CD4-positive, alpha-beta memory T cell (primary cell): ENCODE measurements at places on chromosomes 11 and 22.

- no peak for DNase-seq
Measured at GRCh38 chr22:39233710-39234471, 10.9 kb downstream of the PDGFB start.

- DNase-seq: no peak
Measured at GRCh38 chr11:20457934-20458680, 70.6 kb downstream of the PRMT3 start.

DNA sequence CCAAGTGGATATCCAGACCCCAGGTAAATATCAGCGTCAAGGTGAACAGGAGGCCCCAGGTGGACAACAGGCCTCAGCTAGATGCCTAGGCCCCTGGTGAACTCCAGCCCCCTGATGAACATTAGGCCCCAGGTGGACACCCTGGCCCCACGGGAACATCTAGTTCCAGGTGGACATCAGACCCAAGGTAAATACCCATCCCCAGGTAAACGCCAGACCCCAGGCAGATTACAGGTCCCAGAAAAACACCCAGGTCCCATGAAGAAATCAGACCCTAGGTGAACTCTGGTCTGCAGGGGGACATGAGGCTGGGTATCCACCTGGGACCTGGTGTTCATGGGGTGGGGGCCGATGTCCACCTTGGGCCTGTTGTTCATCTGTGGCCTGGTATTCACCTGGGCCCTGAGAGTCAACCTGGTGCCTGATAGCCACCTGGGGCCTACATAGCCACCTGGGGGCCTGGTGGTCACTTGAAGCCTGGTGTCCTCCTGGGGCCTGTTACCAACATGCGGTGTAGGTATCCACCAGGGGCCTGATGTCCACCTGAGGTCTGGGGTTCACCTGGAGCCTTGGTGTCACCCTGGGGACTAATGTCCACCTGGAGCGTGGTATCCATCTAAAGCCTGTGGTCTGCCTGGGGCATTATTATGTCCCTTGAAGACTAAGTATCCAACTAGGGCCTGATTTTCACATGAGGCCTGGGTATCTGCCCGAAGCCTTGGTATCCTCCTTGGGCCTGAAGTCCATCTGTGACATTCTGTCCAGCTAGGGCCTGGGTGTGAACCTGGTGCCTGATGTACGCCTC is 56.8 kb upstream of the SEPTIN5 start:
- no peak for DNase-seq

- no peak for DNase-seq
Measured at GRCh38 chr22:23547818-23548500, 32.1 kb downstream of the IGLL1 start.

DNA sequence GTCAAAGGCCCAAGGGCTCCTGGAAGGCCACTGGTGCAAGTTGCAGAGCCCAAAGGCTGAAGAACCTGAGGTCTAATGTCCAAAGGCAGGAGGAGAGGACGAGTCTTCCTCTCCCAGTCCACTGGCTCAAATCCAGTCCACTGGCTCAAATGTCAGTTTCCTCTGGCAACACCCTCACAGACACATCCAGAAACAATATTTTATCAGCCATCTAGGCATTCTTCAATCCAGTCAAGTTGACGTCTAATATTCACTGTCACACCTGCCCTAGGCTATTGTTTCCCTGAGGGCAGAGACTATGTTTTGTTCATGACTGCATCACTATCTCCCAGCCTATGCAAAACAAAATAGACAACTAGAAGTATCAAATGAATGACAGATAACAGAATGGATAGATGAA is 148.1 kb downstream of the SPON1 start:
- no peak for DNase-seq

DNA sequence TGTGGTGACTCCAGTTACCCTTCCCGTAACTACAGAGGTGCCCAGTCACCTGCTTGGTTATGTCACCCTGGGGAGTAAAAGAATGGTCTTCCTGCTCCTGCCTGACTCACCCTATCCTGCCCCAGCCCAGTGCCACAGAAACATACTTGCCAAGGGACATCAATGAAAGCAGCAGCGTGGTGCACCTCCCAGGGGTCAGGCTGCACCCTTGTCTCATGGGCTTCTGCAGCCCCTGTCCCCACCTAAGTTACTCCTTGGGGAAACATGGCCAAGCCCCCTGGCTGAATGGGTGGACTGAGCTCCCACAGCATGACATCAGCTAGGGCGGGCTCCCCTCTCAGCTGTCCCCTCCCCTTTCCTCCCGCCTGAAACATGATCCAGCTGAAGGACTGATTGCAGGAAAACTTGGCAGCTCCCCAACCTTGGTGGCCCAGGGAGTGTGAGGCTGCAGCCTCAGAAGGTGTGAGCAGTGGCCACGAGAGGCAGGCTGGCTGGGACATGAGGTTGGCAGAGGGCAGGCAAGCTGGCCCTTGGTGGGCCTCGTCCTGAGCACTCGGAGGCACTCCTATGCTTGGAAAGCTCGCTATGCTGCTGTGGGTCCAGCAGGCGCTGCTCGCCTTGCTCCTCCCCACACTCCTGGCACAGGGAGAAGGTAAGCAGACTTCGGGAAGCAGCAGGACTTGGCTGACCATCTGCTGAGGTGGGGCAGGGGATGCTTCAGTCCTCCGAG is at the start of gene HTR3A:
HTR3A (plus strand) TSS at position 368 of the 730 bp plus-strand sequence; CDS start at position 586, 218 bp downstream.
- DNase-seq: no peak

DNA sequence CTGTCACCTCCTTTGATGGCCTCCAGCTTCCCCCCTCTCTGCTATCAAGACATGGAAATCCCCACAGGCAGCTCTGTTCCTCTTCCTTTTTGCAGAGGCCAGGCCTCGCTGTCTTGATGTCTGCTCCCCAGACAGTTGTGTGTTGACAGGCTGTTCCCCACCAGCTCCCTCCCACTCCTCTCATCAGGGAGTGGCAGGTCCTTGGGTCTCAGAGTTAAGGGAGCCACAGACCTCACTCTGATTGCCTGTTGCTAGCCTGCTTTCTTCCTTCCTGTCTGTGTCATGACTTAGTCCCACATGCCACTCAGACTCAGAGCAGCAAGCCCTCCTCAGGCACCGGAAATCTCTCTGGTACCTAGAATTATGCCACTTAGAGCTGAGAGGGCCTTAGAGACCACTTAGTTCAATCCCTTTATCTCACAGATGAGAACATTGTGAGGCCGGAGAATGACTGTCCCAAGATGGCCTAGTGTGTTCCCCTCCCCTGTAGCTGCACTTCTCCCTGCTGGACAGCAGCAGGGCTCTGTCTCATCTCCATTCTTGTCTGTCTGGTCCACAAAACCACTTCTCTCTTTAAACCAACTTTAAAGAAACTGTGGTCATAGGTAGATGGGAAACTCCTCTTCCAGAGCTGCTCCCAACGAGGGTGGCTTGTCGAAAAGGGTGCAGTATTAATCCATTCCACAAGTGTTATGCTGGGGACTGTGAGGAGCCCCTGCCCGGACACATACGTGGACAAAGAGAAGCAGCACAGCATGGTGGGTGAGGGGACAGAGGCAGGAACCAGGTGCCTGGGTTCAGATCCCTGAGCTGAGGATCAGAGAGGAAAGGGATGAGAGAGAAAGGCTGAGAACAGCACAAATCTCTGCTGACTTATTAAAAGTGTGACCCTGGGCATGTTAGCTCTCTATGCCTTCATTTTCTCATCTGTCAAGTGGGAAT is 4.2 kb downstream of the AMPD3 start:
- DNase-seq: peak; percentile 66

- no peak for DNase-seq
Measured at GRCh38 chr11:20138707-20139106, 21.6 kb downstream of the DBX1 start.

GRCh38 chr11:76861490-76861953 is 804 bp downstream of the ACER3 start:
- no peak for DNase-seq

DNA sequence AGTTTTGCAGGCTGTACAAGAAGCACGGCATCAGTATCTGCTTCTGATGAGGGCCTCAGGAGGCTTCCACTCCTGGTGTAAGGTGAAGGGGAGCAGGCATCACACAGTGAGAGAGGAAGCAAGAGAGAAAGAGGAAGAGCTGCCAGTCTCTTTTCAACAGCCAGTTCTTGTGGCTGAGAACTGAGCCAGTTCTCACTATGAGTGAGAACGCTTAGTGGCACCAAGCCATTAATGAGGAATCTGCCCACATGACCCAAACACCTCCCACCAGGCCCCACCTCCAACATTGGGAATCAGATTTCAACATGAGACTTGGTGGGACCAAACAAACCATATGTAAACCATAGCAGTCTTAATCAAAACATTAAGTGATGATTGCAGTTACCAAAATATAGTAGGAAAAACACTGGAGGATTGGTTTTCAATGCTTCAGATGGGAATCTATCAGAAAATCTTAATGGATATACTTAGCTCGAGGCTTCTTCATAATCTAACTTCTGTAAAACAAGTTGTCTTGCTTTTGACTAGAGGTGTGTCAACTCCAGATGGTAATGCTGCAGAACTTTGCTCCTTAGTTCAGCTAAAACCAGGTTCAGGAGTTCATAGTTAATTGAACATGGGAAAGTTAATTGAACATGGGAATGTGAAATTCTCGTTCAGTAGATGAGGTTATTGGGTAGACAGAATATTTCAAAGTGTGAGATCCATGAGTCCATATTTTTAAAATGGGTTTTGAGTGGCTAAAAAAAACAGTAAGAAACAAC is 12.2 kb downstream of the FAR1 start:
- DNase-seq: no peak

DNA sequence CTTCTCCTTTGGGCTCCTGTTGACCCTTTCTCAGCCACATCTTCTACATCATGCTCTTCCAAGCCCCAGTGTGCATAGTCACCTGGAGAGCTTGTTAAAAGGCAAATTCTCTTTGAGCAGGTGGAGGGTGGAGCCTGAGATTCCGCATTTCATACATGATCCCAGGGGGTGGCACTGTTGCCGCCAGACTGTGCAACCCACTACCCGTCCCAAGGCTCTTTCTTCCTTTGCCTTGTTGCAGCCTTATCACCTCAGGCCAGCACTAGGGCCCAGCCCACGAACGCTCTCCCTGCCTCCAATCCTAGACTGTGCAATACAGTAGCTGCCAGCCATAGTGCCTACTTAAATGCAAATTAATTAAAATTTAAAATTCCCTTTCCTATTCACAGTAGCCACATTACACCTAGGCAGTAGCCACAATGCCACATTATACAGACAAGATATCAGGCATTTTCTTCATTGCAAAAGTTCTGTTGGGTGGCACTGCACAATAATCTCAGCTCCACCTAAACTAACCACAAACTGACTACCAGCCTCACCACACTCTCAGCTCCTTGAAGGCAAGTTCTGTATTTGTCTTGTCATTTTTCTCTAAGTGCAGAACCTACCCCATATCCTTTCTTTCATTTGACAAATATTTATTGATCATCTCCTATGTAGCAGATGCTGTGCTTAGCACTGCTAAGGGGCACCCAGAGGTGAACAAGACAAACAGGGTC is 4.6 kb upstream of the KCNJ5 start:
- DNase-seq: no peak

DNA sequence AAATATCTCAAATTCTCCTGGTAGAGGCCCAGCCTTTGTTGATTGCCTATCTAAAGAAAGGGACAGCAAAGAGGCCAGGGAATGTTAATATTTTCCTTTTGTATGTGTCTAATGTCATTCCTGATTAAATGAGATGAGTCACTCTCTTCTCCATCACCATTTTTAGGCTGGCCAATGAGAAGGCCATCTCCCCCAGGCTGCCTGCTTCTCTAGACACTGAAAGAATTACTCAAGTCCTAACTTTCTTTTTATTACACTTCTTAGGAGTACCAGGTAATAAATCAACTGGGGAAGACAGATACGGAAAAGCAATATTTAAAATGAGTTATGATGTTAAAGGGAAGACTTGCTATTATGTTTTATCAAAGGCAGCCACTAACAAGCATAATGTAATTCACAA is 259.2 kb upstream of the SORL1-AS1 start:
- no peak for DNase-seq

- DNase-seq: no peak
Measured at GRCh38 chr11:117195258-117195657, 3.9 kb upstream of the TAGLN start.

DNA sequence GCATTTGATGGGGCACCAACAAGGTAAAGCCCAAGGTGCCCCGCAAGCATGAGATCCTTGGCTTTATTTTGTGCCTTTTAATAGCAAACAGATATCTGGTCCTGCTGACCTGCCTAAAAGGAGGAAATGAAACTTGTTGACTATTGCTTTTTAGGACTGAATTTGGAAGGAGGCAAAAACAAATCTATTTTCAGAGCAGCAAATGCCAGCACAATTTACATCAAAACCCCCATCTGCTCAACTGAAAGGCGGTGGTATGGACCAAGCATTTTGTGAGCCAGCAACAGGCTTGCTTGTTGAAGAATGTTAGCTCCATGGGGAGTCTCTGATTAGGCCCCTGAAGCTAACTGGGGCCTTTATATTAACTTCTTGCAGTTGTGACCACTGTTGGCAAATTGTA is 192.6 kb upstream of the E2F8 start:
- no peak for DNase-seq
